ENCODE measurements at places on chromosomes 4 and X.

GRCh38 chr4:128564081-128564630 is 245.3 kb upstream of the JADE1 start:
- no peak for DNase-seq

DNA sequence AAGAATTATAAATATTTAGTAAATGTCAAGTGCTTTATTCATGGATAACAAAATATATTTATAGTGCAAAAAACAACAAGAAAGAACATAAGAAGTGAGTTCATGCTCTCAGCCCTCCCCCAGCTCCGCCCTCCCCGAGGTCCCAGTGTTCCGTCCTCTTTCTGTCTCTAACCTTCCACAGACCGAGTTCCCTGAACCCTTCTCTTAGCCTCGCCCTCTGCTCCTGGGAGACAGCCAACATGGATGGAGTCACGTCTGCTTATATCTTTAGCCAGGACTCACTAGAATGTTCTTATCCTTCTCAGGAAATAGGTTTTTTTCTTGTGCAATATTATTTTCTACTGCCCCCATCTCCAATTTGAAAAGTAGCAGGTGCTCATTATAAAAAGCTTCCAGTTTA is 40.1 kb upstream of the HELT start:
- DNase-seq, result no peak

DNA sequence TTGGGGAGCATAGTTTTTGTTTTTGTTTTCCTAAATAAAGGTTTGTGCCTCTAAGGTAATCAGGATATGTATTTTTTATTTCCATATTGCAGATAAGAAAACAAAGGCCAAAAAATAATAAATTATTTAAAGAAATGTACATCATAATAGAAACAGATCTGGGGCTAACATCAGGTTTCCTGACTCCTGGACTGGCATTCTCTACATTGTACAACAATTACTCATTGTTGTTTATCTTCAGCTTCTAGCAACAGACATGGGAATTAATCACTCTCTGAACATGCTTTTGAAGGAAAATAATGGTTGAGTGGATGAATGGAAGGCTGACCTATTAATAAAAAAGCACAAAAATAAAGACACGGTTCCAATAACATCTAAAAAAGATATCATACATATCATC is 146.2 kb downstream of the KCNIP4 start:
- DNase-seq, result no peak

- no peak for DNase-seq
These were observed 27.2 kb upstream of the FMR1NB start for GRCh38 chrX:147953976-147954375.

- no peak for DNase-seq
These were observed 16.1 kb upstream of the FAM47E start for GRCh38 chr4:76235407-76235806.

- no peak for DNase-seq
These were observed 26.3 kb downstream of the MAEA start for GRCh38 chr4:1315836-1316536.

DNA sequence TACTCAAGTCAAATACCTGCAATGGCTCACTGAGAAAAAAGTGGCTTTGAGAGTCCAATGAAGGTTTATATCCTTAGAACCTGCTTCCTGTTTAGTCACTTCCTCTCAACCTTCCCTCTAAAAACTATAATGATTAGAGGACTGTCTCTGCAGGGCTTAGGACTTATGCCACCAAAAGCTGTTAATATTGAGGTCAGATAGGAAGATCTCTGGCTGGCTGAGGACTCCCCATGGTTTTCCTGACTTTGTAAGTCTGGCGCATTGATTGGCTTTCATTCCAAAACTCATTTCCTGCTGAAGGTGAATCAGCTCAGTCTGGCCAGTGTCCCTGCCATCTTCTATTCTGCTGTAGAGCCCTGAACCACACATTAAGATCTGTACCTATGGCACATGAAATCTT is 140.9 kb upstream of the ANK2 start:
- DNase-seq, result no peak

GRCh38 chr4:13530823-13531624 is 13.3 kb downstream of the NKX3-2 start:
- no peak for DNase-seq

DNA sequence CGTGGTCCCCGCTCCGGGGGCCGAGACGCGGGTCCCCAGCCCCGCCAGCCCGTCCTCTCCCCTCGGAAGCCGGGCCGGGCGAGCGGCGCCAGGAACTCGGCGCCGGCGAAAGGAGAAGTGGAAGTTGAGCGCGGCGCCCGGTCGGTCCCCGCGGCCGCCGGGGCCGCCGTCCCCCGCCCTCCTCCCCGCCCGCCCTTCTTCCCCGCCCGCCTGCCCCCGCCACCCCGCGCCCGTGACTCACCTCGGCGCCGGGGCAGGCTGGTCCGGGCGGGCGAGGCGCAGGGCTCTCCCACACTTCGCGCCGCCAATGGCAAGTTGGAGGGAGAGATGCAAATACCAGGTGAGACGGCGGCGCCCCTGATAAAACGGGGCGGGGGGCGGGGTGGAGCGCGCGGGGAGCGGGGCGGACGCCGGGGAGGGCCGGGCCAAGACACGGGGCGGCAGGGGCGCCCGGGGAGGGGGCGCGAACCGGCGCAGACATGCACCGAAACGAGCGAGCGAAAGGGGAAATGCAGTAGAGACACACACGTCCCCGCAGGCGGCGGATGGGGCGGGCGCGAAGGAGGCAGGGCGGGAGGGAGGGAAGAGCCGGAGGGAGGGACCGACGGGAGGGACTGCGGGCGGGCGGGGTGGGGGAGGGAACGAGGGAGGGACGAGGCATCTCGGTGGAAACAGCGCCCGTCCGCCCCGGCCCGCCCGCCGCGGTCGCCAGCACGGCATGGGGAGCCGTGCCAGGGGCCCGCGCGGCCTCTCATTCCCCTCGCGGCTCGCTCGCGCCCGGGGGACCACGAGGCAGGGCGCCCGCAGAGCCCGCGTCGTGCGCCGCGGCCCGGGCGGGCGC is at the start of gene ELF4:
TSS of gene ELF4 (minus strand) at position 119 of the 841 bp plus-strand sequence. CDS start 29,167 bp downstream, outside the sequence.
- no peak for DNase-seq

- no peak for DNase-seq
These were observed 102.2 kb downstream of the MAMLD1 start for GRCh38 chrX:150465326-150465725.

- no peak for DNase-seq
These were observed 96.5 kb upstream of the MAOA start for GRCh38 chrX:43559644-43560043.

- DNase-seq, result no peak
These were observed 46.2 kb upstream of the IGFBP7 start for GRCh38 chr4:57156242-57156990.

- DNase-seq, result no peak
These were observed 49.3 kb upstream of the EOLA2 start for GRCh38 chrX:149987613-149988012.

- no peak for DNase-seq
These were observed 44.1 kb downstream of the TEC start for GRCh38 chr4:48225368-48226141.

GRCh38 chr4:6527259-6527658 is 47.7 kb upstream of the MAN2B2 start:
- DNase-seq, result no peak

GRCh38 chr4:76998251-76998901 is 48.8 kb downstream of the SEPTIN11 start:
- DNase-seq, result no peak

DNA sequence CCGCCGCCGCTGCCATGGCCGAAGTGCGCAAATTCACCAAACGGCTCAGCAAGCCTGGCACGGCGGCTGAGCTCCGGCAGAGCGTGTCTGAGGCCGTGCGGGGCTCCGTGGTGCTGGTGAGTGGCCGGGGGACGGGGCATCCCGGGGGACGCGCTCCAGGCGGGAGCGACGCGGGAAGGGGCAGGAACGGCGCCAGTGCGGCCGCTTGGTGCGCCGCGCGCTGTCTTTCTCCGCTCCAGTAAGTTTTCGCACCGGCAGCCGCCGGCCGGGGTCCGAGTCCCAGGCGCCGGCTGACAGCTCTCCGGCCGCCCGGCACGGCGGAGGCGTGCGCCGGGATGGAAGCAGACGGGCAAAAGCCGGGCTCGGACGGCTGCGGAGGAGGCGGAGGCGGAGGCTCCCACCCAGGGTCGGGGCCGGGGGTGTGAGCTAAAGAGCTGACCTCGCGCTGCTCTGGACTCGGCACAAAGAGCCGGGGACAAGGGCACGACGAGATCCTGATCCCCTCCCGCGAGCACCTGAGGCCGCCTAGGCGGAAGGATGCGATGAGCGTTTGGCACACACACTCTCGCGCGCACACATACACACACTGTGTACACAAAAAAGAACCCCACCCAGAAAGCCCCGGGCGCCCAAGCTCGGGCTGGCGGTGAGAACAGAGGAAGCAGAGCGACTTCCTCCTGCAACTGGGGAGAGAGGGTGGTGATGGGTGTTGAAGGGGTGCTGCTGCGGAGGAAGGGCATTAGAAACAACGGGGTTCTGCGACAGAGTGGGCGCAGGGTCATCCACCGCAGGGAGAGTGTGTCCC is 545 bp downstream of the DOCK11 start:
- peak; percentile 50 for DNase-seq

DNA sequence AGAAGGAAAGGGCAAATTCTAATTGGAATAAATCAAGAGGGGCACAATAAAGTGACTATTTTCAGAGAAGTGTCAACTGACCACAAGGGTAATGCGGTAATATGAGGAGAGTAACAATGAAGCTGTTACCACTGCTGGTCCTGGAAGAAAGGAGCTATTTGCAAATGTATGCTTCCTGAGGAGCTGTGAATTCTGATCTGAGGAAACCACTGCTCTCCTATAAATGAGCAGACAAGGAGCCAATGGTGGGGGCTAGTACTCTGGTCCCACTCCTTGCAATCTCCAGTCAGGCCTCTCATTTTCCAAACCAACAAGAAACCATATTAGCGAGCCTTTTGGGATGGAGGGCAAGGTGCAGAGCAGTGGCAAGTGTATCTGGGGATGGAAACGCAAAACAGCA is 770.2 kb downstream of the FSTL5 start:
- no peak for DNase-seq

DNA sequence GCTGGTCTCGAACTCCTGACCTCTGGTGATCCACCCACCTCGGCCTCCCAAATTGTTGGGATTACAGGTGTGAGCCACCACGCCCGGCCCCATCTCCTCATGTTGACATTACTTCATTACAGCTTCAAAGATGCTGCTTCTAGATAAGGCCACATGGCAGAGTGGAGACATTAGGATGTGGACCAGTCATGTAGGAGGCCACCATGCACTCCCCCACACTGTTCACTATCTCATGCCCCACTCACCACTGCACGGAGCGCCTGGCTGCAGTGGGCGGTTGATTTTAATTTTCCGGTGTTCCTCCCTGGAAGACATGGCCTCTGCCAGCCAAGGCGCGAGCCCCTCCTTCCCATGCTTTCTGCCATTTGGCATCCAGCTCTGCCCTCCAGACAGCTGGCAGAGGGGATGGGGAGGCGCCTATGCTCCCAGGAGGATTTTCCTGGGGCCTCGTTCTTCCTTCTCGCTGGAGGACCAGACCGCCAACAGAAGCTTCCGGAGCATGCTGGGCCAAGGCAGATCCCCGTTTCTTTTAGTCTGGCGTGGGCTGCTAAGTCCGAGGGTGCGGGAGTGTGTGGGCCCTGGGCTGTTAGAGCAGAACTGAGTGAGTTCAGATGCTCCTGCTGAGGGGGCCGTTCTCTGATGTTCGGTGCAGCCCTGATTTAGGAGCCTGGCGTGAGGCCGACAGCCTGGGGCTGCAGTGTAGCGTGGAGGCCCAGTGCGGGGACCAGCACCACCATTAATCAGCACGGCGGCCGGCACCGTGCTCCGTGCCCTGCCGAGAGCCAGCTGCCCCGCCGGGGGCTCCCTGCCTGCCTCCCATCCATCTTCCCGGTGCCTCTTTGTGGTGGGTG is 93.1 kb downstream of the SORCS2 start:
- DNase-seq, result no peak

DNA sequence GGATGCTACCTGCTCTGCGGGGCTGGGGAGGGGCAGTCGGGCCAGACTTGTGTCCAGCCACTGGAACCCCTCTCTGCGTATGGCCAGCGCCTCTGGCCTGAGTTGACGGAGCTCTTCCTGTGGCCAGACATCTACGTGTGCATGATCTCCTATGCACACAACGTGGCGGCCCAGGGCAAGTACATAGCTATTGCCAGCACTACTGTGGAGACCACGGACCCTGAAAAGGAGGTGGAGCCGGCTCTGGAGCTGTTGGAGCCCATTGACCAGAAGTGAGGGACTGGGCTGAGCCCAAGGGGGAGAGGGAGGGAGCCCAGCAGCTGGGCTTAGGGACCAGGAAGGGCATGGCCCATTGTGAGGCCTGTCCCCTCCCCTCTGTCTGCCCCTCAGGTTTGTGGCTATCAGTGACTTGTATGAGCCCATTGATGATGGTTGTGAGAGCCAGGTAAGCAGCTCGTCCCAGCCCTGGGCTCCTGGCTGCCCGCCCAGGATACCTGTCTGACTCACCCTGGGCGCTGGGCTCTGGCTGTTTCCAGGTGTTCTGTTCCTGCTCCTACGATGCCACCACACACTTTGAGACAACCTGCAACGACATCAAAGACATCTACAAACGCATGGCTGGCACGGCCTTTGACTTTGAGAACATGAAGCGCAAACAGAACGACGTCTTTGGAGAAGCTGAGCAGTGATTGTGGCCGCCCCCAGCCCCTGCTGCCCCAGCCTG is 1.8 kb upstream of the FAM50A start:
- no peak for DNase-seq

- no peak for DNase-seq
These were observed 130.9 kb upstream of the GABRG1 start for GRCh38 chr4:46254788-46255187.

GRCh38 chr4:7487998-7488671 is 53.4 kb upstream of the PSAPL1 start:
- no peak for DNase-seq

GRCh38 chr4:10740891-10741620 is 56.5 kb upstream of the CLNK start:
- DNase-seq, result no peak

DNA sequence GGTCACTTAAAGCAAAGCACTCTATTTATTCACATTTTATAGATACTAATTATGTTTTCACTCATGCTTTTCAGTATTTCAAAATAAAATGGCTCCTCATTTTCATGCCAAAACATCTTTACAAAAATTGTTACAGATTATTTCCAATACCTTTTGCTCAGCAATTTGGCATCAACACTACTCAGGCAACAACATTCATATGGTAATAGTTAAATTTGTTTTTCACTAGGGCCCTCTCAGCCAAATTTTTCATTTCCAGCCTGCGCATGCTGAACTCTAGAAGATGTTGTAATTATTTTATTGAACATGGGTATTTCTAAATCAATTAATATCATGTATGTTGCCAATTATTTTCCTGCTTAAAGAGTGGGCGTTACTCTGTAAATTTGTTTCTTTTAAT is 225.6 kb downstream of the ANTXR2 start:
- DNase-seq, result no peak

DNA sequence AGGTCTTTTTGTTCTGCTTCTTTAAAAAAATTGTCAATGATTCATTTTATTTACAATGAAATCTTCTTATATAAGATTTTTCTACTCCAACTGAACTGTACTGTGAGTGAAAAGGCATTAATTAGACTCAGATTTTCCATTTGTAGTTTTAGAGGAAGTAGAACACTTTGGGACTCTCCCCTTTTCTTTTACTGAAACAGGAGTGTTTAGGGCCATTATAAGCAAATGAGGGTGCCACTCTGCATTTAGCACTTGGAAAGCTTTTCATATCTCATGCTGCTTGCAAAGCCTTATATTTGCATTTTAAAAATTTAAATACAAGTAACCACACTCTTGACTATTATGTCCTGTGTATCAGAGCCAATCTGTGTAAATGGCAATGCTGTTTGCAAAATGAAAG is 584.3 kb downstream of the KLHL13 start:
- no peak for DNase-seq
